ENCODE measurements at places on chromosomes 3 and 15. TPM values are rescaled to one million over a fixed set of nuclear protein-coding genes. Genes with fewer than 3 reads are reported as not detected.

Gene C2CD4A
- not detected for polyA plus RNA-seq

Gene TMF1
- polyA plus RNA-seq = 23.1 TPM

Gene SCAANT1
- not detected for polyA plus RNA-seq

Gene LIPC
- polyA plus RNA-seq = 0.37 TPM

Gene PCOLCE2
- polyA plus RNA-seq = not detected

Gene SPATA16
- not detected for polyA plus RNA-seq

Gene STAB1
- 15.8 TPM for polyA plus RNA-seq

Gene CYP8B1
- polyA plus RNA-seq = not detected

Gene PPM1L
- 5.8 TPM for polyA plus RNA-seq

Gene GOLGA8Q
- polyA plus RNA-seq = not detected

Gene SLC9C1
- polyA plus RNA-seq = not detected

Gene CD96
- polyA plus RNA-seq = 0.03 TPM

Gene CX3CR1
- polyA plus RNA-seq = 184 TPM

Gene GOLGA6A
- not detected for polyA plus RNA-seq

Gene TTLL3
- polyA plus RNA-seq = 1.1 TPM

Gene USP19
- polyA plus RNA-seq = 24.1 TPM

Gene MORC1
- polyA plus RNA-seq = not detected

Gene SEC11A
- 166 TPM for polyA plus RNA-seq

Gene ITIH1
- 0.75 TPM for polyA plus RNA-seq

Gene IQCF5
- not detected for polyA plus RNA-seq

Gene TRH
- polyA plus RNA-seq = not detected

Gene CCDC66
- polyA plus RNA-seq = 4.7 TPM

Gene BOC
- polyA plus RNA-seq = not detected

Gene CYP11A1
- polyA plus RNA-seq = not detected

Gene ZCWPW2
- polyA plus RNA-seq = 0.35 TPM

Gene ERICH6
- 0.04 TPM for polyA plus RNA-seq

Gene PLS1
- polyA plus RNA-seq = 0.17 TPM

Gene CHRNA5
- 0.19 TPM for polyA plus RNA-seq

Gene STIMATE
- polyA plus RNA-seq = 54.9 TPM

Gene RYR3
- not detected for polyA plus RNA-seq

Gene SPTSSB
- polyA plus RNA-seq = not detected

Gene CCDC54
- not detected for polyA plus RNA-seq

Gene TNFSF10
- 146 TPM for polyA plus RNA-seq

Gene PLA2G4E
- polyA plus RNA-seq = not detected

Gene AHSG
- not detected for polyA plus RNA-seq

Gene ANKUB1
- polyA plus RNA-seq = not detected

Gene SLC22A13
- 0.22 TPM for polyA plus RNA-seq

Gene ANKRD63
- not detected for polyA plus RNA-seq

Gene MITF
- polyA plus RNA-seq = 4.1 TPM

Gene RTP3
- polyA plus RNA-seq = not detected

Gene APBA2
- polyA plus RNA-seq = not detected

Gene CLEC3B
- 14.5 TPM for polyA plus RNA-seq

Gene SERINC4
- polyA plus RNA-seq = 0.70 TPM

Gene NR2F2
- not detected for polyA plus RNA-seq

Gene ALDH1A2
- polyA plus RNA-seq = 5.1 TPM

Gene CHAC1
- not detected for polyA plus RNA-seq

Gene HGD
- 0.38 TPM for polyA plus RNA-seq

Gene GALNT15
- polyA plus RNA-seq = not detected
